ENCODE measurements at places on chromosomes 3 and 15.

DNA sequence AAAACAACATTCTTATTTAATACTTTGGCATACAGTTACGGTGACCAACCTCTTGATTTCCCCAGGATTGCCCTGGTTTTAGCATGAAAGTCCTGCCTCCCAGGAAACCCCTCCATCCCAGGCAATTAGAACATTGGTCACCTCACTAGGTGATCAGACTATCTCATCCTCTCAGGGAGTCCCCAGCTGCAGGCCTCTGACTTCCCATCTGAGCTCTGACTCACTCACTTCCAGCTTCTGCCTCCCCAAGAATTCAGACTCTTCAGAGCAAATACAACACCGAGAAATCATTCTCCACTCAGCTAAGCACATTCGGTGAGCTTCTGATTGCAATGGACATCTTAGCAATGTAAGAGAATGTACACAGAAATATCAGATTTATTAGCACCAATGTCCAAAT is 92.4 kb upstream of the HES1 start:
- DNase-seq, result no peak

DNA sequence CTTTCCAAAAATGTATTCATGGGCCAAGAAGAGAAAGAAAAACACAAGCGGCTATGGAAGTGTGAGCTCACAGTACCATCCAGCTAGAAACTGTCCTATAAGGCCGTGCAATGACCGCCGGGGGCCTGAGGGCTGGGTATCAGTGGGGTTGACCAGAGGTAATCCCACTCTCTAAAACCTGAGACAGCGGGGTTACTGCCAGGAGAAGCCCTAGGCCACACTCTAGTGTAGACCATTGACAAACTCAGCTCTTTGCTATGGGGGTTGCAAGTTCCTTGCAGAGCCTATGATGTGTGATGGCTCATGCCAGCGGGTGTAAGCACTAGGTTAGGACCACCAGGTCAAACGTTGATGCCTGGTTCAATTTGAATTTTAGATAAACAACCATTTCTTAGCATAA is 25.9 kb upstream of the SLCO2A1 start:
- DNase-seq, result no peak

GRCh38 chr3:65042675-65043074 is 354.9 kb upstream of the ADAMTS9 start:
- no peak for DNase-seq

GRCh38 chr3:113174304-113174703 is 37.1 kb upstream of the BOC start:
- DNase-seq, result no peak

DNA sequence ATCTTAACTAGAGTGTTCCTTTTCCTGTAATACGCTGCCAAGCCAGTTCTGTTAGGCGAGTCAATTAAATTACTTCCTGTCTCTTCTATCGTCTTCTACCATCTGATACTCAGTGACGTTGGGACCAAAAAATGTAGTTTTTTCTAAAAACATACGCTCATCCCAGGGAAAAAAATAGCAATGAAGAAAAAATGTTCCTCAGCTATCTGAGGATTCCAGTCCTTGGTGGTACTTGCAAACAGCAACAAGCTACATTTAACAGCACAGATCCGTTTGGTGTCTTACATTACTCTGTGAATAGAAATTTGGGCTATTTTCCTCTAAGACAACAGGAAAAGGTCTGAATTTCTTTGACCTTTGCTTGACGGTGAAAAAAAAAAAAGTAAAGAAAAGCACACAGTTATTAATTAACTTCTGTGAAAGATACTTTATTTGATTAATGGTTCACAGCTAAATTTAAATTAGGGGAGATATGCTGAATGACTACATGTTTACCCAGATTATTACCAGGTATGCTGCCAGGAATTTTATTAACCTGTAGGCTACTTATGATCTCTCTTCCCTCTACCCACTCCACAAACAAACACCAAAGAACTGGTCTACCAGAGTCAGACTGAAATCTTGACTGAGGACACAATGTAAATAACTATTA is 254.4 kb upstream of the ZPLD1 start:
- no peak for DNase-seq

- DNase-seq, result no peak
These were observed 13.3 kb downstream of the XRN1 start for GRCh38 chr3:142434503-142434902.

DNA sequence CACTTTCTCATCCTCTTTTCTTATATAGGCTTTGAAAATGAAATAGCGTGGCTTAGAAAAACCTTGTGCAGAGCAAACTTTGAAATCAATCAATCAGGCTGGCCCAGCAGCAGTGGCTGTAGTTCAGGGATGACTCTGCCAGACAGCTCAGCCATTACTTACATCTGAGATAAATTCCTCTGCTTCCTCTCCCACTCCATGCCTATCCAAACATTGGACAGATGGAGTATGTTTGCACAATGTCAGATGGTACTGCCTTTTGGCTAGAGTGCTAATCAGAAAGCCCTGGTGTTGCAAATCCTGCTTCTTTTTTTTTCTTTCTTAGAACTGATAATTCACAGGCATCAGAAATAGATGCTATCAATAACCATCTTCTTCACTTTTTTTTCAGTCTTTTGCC is 1065.1 kb downstream of the AGBL1 start:
- no peak for DNase-seq

DNA sequence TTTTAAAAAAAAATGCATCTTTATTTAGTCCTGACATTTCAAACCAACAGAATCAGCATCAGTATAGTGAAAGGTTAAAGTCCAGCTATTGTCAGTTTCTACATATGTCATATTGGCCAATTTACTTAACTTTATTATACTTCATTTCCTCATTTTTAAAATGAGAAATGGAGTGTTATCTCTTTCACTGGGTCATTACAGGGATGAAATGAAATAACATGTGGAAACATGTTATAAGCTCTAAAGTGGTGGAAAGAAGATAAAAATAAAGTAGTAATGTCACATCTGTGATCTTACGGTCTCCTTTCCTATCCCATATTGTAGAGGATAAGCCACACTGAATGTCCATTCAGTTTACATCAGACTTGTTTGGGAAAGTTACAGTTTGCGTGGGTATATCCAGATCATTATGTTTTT is 780.1 kb downstream of the TUSC7 start:
- DNase-seq, result no peak

- no peak for DNase-seq
These were observed 120.6 kb downstream of the CD47 start for GRCh38 chr3:107969994-107970819.

- no peak for DNase-seq
These were observed 296.2 kb downstream of the CHL1 start for GRCh38 chr3:492586-493316.

DNA sequence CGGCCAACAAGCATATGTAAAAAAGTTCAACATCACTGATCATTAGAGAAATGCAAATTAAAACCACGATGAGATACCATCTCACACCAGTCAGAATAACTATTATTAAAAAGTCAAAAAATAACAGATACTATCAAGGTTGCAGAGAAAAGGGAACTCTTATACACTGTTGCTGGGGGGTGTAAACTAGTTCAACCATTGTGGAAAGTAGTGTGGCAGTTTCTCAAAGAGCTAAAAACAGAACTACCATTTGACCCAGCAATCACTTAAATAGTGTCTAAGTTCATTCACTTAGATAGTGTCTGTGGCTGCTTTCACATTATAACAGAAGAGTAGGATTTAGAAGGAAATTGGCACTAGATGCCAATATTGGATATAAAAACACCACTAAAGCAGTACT is 49.7 kb downstream of the CGGBP1 start:
- DNase-seq, result no peak

DNA sequence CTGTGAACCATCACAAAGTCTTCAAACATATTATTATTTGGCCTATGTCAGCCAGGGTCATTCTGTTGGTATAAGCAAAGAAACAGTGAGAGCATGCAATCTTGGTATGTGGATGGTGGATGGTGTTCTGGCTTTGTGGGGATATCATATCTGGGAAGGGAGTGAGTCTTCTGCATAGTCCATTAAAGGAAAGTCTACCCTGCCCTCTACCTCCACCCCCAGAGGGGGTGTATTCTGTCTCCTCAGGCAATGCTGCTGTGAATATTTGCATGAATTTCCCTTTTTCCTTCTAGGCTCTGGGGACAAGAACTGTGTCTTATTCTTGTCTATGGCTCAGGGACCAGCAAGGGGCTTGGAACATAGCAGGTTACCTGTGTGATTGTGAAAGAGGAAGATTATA is 495.8 kb downstream of the PDCD6IP start:
- no peak for DNase-seq

DNA sequence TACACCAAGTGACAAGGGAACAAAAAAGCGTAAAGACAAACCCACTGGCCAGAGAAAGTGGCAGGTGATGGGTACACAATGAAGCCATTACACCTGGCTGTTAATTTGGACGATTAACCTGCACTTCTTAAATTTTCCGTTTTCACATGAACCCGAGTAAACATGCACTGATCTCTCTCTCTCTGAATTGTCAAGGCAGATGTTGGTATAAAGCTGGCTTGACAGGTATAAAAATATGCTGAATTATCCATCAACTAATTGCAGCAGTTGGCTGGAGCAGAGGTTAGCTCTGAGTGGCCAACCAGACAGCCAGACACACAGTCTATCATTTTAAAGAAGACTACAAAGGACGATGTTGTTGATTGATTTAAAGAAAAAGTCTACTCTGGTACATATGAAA is 561.7 kb upstream of the ALCAM start:
- DNase-seq, result no peak

GRCh38 chr3:172530566-172530965 is 7.3 kb upstream of the TNFSF10 start:
- no peak for DNase-seq

DNA sequence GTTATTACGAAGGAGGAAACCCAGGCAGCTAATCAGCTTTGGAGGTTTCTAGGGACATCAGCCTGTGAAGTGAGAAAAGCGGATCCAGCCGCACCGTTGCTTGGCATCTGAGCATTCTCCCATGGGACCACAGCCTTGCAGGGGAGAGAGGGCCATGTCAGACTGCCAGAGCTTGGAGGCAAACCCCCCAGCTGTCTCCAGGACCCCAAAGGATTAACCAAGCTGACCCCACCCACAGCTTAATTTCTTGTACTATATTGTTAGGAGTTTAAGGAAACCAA is 5.1 kb downstream of the IGDCC3 start:
- no peak for DNase-seq

DNA sequence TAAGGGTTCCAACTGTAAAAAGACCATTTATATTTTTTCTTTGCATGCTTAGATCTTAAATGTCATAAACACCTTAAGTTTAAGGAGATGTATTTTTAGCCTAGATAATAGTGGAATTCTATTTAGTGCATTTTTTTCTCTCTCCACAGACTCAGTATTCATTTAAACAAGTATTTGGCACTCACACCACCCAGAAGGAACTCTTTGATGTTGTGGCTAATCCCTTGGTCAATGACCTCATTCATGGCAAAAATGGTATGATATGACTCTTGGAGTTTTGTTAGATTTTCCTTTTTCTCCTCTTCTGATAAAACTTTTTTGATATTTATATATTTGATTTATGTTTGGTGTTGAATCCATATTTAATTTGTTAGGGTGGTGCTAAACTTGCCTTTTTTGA is 7.3 kb downstream of the KIF23 start:
- DNase-seq, result no peak

DNA sequence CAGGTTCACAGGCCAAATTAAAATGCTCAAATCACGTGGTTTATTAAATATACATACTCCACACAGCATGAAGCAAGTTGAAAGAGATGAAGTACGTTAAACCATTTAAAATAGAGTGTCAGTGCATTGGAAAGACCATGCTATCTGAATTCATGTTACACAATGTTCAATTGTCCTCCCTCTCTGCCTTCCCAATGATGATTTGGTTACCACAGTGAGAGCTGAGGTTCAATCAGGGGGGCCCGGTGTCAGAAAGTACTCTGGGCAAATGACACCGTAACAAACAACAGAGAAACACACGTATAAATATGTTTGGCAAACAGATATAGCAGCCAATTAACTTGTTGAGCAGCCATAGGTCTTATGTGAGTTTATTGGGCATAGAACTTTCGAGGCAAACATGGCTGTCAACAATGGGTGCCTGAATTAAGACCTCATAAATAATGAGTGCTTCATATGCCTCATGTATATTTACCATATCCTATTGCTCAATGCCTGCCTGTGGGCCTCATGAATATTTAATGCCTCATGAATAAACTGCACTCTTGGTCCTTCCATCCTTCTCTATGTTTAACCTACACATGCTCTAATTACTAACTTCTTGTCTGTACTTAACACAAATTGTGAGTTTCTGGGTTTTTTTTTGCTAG is 641.5 kb downstream of the PLOD2 start:
- no peak for DNase-seq

DNA sequence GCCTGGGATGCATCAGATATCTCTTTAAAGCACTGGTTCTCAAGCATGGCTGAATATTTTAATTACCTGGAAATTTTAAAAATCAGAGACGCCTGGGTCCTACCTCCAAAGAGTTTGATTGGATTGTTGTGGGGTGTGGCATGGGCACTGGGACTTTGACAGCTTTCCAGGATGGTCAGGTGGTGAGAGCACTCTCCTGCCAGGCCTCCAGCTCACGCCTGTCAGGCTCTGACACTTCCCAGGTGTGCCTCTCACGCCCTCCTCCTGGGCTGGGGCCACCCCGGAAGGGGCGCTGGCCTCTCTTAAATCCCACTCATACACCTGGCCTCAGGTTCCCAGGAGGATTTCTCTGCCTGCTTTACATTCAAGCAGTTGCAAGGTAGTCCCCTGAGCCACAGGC is 48.5 kb downstream of the AMOTL2 start:
- DNase-seq, result no peak

DNA sequence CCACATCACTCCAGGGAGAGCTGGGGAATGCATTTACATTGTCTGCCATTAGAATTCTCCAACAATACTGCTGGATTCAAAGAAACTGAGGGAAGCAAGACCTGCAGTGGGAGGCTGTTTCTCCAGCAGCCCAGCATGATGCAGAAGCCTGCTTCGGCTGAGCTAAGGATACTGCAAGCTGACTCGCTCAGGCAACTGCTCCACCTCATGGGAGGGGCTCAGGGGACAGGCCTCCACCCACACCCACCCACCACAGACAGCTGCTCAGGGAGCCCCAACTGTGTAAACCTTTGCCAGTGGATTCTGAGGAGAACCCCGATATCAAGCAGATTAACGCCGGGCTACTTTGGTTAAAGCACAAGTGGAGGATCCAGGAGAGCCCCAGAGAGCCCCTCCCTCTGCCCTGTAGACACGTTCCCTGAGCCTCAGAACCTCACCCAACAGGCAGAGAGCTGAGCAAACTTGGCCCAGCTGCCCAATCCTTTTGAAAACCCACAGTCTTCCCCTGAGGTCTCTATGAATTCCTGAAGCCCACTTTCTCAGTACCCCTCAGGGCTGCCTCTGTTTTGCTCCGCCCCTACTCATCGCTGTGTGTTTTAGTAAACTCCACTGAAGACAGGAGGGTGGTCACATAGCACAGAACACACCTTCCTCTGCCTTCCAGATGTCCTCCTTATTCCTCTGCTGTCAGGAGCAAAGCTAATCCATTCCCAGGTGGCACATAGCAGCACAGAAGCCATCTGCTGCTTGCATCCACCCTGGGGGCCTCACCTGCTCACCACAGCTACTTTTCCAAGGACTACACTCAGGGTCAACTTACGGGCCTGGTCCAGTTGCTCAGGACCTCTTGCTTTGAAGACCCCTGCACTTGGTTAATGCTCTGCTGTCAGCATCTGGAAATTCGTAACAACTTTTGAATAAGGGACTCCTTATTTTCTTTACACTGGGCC is 269.0 kb downstream of the ABHD5 start:
- no peak for DNase-seq
